GM12878 (cell line): ENCODE measurements at places on chromosomes 16 and 17. TPM values are rescaled to one million over a fixed set of nuclear protein-coding genes. Genes with fewer than 3 reads are reported as not detected.
A peak's percentile ranks its signal among the peaks of the same experiment; 100 is the strongest.

DNA sequence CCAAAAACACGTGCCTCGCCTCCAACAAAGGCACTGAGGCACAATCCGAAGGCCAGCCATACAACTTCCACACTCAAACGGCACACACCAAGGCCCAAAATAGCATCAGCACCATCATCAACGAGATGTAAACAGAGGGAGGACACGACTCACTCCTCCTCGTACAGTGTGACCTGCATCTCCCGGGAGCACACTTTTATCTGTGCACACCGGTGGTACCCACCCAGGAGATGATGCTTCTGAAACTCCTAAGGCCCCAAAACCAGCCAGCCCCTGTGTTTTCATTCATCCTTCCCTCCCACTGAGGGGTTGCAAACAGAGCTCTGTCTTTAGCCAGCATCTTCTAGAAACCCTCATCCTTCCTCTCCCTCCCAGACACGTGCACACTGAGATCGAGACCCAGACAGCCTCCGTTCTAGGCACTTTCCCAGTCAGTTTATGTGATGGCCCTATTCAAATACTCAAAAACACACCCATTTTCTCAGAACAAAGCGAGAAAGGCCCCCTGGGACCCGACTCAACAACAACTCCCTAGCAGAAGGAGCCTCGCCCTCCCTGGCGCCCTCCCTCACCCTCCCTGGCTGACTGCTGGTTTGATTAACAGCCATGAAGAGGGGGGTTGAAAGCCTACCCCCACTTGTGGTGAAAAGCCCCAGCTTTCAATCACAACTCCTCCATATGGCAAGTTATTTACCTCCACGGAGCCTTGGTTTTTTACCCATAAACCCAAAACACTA, 76.3 kb downstream of the GAS7 start:
- H3K27ac ChIP-seq, result no peak overlapping the region
- peak; percentile 19 for DNase-seq
- no peaks in the 10 kb centered on the region for H3K27me3 ChIP-seq
- H3K4me3 ChIP-seq, result no peak overlapping the region

GRCh38 chr17:795276-795675, 13.1 kb downstream of the MRM3 start:
- H3K27ac ChIP-seq, result no peak overlapping the region
- no peaks in the 10 kb centered on the region for H3K27me3 ChIP-seq
- H3K4me3 ChIP-seq, result no peak overlapping the region
- DNase-seq, result no peak
- H3K4me1 ChIP-seq, result no peaks in the 10 kb centered on the region

- H3K4me1 ChIP-seq, result no peaks in the 10 kb centered on the region
- no peak overlapping the region for H3K4me3 ChIP-seq
- no peaks in the 10 kb centered on the region for H3K36me3 ChIP-seq
- no peak overlapping the region for H3K27ac ChIP-seq
These were observed 22.6 kb downstream of the LGALS3BP start for GRCh38 chr17:78957128-78957527.

GRCh38 chr16:30041841-30042240, 10.8 kb upstream of the TLCD3B start:
- no peak for DNase-seq
- H3K36me3 ChIP-seq, result no peaks in the 10 kb centered on the region
- no peak overlapping the region for H3K27ac ChIP-seq

DNA sequence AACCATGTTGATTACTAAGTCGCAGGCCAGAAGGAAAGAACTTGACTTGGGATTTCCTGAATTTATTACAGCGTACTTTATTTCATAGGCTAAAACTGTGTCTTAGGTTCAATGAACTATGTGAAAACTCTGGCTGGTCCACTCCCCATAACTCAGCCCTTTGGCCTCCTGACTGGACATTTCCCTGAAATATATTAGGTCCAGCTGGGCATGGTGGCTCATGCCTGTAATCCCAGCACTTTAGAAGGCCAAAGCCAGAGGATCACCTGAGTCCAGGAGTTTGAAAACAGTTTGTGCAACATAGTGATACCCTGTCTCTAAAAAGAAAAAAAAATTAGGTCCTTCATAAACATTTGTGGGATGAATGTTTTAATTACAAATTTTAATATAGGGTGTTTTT, 97.0 kb downstream of the CYLD start:
- H3K27ac ChIP-seq, result no peak overlapping the region
- no peaks in the 10 kb centered on the region for H3K4me1 ChIP-seq
- DNase-seq, result no peak
- peaks cover 13% of the 10 kb centered on the region for H3K27me3 ChIP-seq
- no peak overlapping the region for H3K4me3 ChIP-seq
- no peaks in the 10 kb centered on the region for H3K36me3 ChIP-seq

DNA sequence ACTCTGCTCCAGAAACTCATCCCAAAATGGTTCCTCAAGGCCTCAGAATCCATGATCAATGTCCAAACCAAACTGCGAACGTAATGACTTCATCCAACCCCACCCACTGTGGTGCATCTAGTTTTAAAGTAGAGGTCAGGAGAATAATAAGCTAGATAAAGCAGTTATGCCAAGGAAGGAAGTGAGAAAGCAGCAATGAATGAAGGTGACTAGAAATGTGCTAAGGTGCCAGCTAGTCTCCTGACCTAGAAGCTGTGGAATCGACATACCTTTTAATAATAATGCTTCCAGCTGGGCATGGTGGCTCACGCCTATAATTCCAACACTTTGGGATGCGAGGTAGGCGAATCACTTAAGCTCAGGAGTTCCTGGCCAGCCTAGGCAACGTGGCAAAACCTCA, 99.2 kb downstream of the SMG6 start:
- H3K4me3 ChIP-seq, result no peak overlapping the region
- no peaks in the 10 kb centered on the region for H3K27me3 ChIP-seq
- DNase-seq, result no peak
- H3K36me3 ChIP-seq, result peaks cover 13% of the 10 kb centered on the region

GRCh38 chr16:65120831-65121721, 787 bp downstream of the CDH11 start:
- H3K27ac ChIP-seq, result no peak overlapping the region
- no peak for DNase-seq
- no peaks in the 10 kb centered on the region for H3K4me1 ChIP-seq
- no peaks in the 10 kb centered on the region for H3K36me3 ChIP-seq
- H3K4me3 ChIP-seq, result no peak overlapping the region

GRCh38 chr17:1710807-1711553, 803 bp upstream of the TLCD2 start:
- H3K4me1 ChIP-seq, result peaks cover 9% of the 10 kb centered on the region
- DNase-seq, result no peak
- H3K36me3 ChIP-seq, result peaks cover 7% of the 10 kb centered on the region; the same call in 1 of the 2 replicates
- peaks cover 5% of the 10 kb centered on the region for H3K27me3 ChIP-seq

Gene HOXB6
- 0.13 and 0.24 TPM in 2 replicates for total RNA-seq

Gene VTN
- total RNA-seq, result 1.3 TPM in 2 replicates

Gene KRT33B
- total RNA-seq, result not detected in 2 replicates

Gene PRSS36
- total RNA-seq, result 0.46 TPM in 1 of 2 replicates, not detected in the other

Gene GNAO1
- 0.05 TPM in 1 of 2 replicates, not detected in the other for total RNA-seq
